ENCODE measurements at places on chromosomes 6 and 20. TPM values are rescaled to one million over a fixed set of nuclear protein-coding genes. Genes with fewer than 3 reads are reported as not detected.

GRCh38 chr6:11231564-11232192 is 790 bp downstream of the NEDD9 start:
- peaks cover 10% of the 10 kb centered on the region for H3K36me3 ChIP-seq
- no peak for DNase-seq
- H3K4me1 ChIP-seq, result peaks cover 45% of the 10 kb centered on the region
- H3K27me3 ChIP-seq, result no peaks in the 10 kb centered on the region

The BPI gene
- not detected for total RNA-seq

GRCh38 chr6:3125815-3126214 is 7.3 kb downstream of the BPHL start:
- H3K36me3 ChIP-seq, result peaks cover 11% of the 10 kb centered on the region
- H3K27ac ChIP-seq, result no peak overlapping the region
- no peak for DNase-seq
- H3K4me3 ChIP-seq, result no peak overlapping the region
- no peaks in the 10 kb centered on the region for H3K27me3 ChIP-seq

The EPB41L1 gene
- 0.64 TPM for total RNA-seq

DNA sequence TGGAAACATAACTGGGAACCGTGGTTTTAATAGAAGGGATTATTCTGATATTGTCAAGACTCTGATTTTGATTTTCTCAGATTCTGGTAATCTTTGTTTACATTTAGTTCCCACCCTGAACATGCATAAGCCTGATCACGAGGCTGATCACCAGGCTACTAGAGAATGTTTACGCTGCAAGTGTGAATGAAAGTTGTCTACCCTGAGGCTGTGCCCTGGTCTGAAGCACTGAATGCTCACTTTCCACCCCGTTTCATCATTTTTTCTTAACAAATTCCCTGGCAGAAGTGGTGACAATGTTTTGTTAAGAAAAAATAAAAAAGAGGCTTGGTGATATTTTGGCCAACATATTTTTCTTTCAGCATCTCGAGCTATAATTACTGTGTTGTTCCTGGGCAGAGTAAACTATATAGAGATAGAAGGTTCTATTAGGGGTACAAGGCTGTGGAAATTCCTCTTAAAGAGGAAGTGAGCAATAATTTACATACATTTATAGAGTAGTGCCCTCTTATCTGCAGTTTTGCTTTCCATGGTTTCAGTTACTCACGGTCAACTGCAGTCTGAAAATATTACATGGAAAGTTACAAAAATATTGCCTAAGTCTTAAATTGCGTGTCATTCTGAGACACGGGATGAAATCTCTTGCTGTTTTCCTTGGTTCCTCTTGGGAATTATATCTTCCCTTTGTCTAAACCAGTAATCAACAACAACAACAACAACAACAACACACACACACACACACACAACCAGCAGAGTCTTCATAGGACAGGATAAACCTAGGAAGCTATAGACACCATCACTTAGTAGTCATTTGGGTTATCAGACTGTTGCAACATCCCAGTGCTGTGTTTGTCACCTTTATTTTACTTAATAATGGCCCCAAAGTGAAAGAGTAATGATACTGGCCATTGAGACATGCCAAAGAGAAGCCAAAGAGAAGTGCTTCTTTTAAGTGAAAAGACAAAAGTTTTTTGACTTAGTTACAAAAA is 566.6 kb upstream of the CITED2 start:
- H3K4me3 ChIP-seq, result no peak overlapping the region
- peaks cover 13% of the 10 kb centered on the region for H3K4me1 ChIP-seq
- no peaks in the 10 kb centered on the region for H3K36me3 ChIP-seq
- DNase-seq, result no peak

GRCh38 chr6:154169193-154169847 is 130.3 kb downstream of the OPRM1 start:
- no peaks in the 10 kb centered on the region for H3K4me1 ChIP-seq
- DNase-seq, result no peak
- H3K27ac ChIP-seq, result no peak overlapping the region
- H3K27me3 ChIP-seq, result no peaks in the 10 kb centered on the region
- no peak overlapping the region for H3K4me3 ChIP-seq

The DSN1 gene
- 11.2 TPM for total RNA-seq

DNA sequence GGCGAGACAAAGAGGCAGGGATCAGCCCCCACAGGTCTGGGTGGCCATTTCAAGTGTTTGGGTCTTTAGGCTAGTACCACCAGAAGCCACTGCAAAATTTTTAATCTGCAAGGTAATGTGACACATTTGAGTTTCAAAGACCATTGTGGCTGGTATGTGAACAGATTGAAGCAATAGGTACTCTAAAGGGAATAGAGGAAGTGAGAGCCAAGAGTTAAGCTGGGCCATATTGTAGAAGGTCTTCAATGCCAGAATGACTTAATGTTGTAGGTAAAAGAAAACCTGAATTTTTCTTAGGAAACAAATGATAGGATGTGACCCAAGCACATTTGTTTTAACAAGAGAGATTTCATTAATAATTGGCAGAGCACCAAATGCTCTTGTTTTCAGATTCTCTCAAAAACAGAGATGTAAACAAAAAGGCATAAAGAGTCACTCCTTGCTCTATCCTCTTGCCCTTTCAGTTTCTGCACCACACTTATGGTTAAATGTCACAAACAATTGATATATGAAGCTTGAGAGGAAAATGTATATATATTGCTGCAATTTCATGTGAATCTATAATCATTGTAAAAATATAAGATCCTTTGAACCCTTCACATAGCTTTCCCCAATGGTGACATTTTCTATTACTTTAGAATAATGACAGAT is 307.1 kb upstream of the PLN start:
- no peaks in the 10 kb centered on the region for H3K4me1 ChIP-seq
- no peak for DNase-seq
- peaks cover 2% of the 10 kb centered on the region for H3K27me3 ChIP-seq

DNA sequence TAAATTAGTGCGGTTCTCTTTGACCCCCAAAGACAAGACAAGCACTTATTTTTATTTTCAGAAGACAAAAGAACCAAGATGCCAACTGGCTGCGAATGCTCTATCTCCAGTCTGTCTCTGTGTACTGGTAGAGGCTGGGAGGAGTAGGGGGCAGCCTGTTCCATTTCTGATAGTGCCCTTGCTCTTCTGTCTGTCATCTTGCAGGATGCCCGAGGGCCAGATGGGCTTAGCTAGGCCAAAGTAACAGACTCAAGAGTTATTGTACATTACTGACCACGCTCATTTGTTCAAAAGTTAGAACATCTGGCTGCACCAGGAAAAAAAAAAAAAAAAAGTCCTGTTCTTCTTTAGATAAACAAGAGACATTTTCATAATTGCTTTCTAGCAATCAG is 198.1 kb upstream of the UST start:
- H3K4me3 ChIP-seq, result no peak overlapping the region
- peaks cover 11% of the 10 kb centered on the region for H3K27me3 ChIP-seq
- H3K4me1 ChIP-seq, result no peaks in the 10 kb centered on the region
- no peak for DNase-seq

DNA sequence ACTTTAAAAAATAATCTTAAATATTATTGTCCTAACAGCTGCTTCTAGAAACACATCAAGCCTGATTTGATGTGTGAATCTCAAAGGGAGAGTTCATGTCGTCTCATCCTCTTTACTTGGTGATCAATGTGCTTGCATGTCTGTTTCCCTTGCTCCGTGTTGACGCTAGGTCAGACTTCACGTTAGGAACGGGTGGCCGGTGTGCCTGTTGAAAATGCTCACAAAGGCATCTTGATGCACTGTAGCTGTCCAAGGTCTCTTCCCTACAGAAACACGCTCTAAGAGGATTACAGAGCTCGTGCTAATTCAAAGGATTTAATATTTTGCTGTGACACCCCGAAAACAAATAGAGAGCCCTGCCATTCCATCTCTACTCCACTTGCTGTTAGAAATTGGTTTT is 84.6 kb downstream of the ID4 start:
- H3K27ac ChIP-seq, result no peak overlapping the region
- DNase-seq, result no peak
- H3K27me3 ChIP-seq, result no peaks in the 10 kb centered on the region
- no peaks in the 10 kb centered on the region for H3K4me1 ChIP-seq

- no peak overlapping the region for H3K27ac ChIP-seq
- H3K36me3 ChIP-seq, result no peaks in the 10 kb centered on the region
- no peak for DNase-seq
- no peaks in the 10 kb centered on the region for H3K4me1 ChIP-seq
- no peak overlapping the region for H3K4me3 ChIP-seq
Measured at GRCh38 chr6:118320652-118321051, 227.4 kb upstream of the PLN start.

GRCh38 chr20:47921408-47921807 is 136.1 kb upstream of the SULF2 start:
- no peak overlapping the region for H3K4me3 ChIP-seq
- peaks cover 7% of the 10 kb centered on the region for H3K4me1 ChIP-seq
- H3K27ac ChIP-seq, result no peak overlapping the region
- H3K36me3 ChIP-seq, result no peaks in the 10 kb centered on the region
- no peak for DNase-seq

- no peak overlapping the region for H3K4me3 ChIP-seq
- H3K36me3 ChIP-seq, result no peaks in the 10 kb centered on the region
- DNase-seq, result no peak
- peaks cover 23% of the 10 kb centered on the region for H3K27me3 ChIP-seq
- no peak overlapping the region for H3K27ac ChIP-seq
Measured at GRCh38 chr6:138124096-138124495, 16.9 kb upstream of the PERP start.

DNA sequence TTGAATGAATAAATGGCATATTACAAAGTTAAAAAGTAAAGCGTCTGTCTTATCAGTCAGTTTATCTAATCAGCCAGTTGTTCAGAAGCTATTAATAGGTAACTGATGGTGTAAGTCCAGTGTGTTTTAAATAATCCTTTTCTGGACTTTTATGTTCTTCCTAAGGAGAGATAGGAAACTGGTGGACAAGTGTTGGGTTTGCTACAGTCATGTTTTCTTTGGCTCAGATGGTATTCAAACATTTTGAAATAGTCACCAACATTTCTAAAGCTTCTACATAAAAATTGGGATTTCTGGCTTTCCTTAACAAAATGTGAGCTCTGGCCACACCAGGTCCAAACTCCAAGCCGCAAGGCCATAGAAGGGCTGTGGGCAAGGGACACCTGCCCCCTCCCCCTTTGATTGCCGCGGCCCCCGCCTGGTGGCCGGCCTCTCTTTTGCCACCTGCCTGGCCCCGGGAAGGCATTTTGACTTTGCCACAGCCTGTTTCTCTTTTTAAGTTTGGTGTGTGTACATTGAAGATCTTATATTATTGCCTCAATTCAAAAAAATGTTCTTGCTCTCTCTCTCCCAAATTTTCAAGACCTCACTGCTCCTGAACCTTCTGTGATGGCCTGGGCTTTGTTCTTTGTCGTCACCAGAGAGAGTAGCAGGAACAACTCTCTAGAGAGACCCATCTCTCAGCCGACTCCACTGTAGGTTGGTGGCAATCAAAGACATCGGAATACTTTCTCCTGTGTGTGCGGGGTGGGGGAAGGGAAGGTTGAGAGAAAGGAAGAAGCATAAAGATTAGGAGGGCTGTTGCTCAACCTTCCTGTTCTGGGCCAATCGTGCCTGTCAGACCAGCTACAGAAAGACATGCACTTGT is 84.0 kb upstream of the ZNF217 start:
- peak overlapping the region; percentile 54 for H3K27ac ChIP-seq
- DNase-seq, result no peak
- H3K27me3 ChIP-seq, result no peaks in the 10 kb centered on the region
- H3K36me3 ChIP-seq, result no peaks in the 10 kb centered on the region
- H3K4me1 ChIP-seq, result peaks cover 26% of the 10 kb centered on the region
- peak overlapping the region; percentile 17 for H3K4me3 ChIP-seq

The EYA2 gene
- 0.71 TPM for total RNA-seq

- H3K27me3 ChIP-seq, result peaks cover 4% of the 10 kb centered on the region
- no peak for DNase-seq
- peaks cover 4% of the 10 kb centered on the region for H3K4me1 ChIP-seq
- H3K27ac ChIP-seq, result no peak overlapping the region
- no peak overlapping the region for H3K4me3 ChIP-seq
Measured at GRCh38 chr20:1105599-1106194, 12.7 kb upstream of the PSMF1 start.

DNA sequence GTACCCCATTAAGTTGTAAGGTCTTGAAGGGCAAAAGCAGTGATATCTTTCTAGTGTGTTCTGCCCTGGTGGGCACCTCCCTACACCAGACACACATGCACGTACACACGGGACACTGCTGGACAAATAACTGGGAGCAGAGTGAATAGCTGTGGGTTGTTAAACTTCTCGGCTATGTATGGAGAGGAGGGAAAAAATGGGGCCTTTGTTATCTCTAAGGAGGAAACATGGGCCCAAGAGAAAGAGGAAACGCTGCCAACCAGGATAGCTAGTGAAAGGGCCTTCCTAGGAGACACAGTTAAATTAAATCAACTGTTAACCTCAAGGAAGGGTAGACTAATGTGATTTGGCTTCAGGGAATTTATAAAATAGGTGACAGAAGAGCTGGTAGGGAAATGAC is 169.7 kb downstream of the MYLK4 start:
- H3K4me1 ChIP-seq, result no peaks in the 10 kb centered on the region
- H3K36me3 ChIP-seq, result no peaks in the 10 kb centered on the region
- H3K27me3 ChIP-seq, result peaks cover 13% of the 10 kb centered on the region
- no peak overlapping the region for H3K4me3 ChIP-seq

The SCRT2 gene
- total RNA-seq, result not detected

- H3K27me3 ChIP-seq, result peaks cover 6% of the 10 kb centered on the region
- H3K27ac ChIP-seq, result no peak overlapping the region
- no peak overlapping the region for H3K4me3 ChIP-seq
- DNase-seq, result no peak
- H3K4me1 ChIP-seq, result no peaks in the 10 kb centered on the region
Measured at GRCh38 chr6:39855356-39855995, 63.3 kb downstream of the DAAM2 start.

- peaks cover 66% of the 10 kb centered on the region for H3K4me1 ChIP-seq
- H3K36me3 ChIP-seq, result peaks cover 50% of the 10 kb centered on the region
- no peaks in the 10 kb centered on the region for H3K27me3 ChIP-seq
- DNase-seq, result no peak
- H3K27ac ChIP-seq, result no peak overlapping the region
Measured at GRCh38 chr6:24985323-24985722, 49.6 kb upstream of the RIPOR2 start.

GRCh38 chr6:137417396-137417795 is 76.8 kb downstream of the OLIG3 start:
- no peak for DNase-seq
- peaks cover 11% of the 10 kb centered on the region for H3K4me1 ChIP-seq
- no peak overlapping the region for H3K27ac ChIP-seq
- no peaks in the 10 kb centered on the region for H3K36me3 ChIP-seq
- no peak overlapping the region for H3K4me3 ChIP-seq

GRCh38 chr6:5279891-5280338 is 18.6 kb downstream of the FARS2 start:
- peaks cover 2% of the 10 kb centered on the region for H3K36me3 ChIP-seq
- no peaks in the 10 kb centered on the region for H3K27me3 ChIP-seq
- peak overlapping the region; percentile 9 for H3K4me3 ChIP-seq
- DNase-seq, result no peak

- no peaks in the 10 kb centered on the region for H3K27me3 ChIP-seq
- no peak overlapping the region for H3K27ac ChIP-seq
- H3K4me1 ChIP-seq, result no peaks in the 10 kb centered on the region
- H3K4me3 ChIP-seq, result no peak overlapping the region
Measured at GRCh38 chr6:22091424-22091948, 205.3 kb downstream of the PRL start.

- no peak for DNase-seq
- H3K27ac ChIP-seq, result no peak overlapping the region
- H3K36me3 ChIP-seq, result peaks cover 69% of the 10 kb centered on the region
- no peaks in the 10 kb centered on the region for H3K27me3 ChIP-seq
- H3K4me1 ChIP-seq, result no peaks in the 10 kb centered on the region
- no peak overlapping the region for H3K4me3 ChIP-seq
Measured at GRCh38 chr6:85610182-85610895, 16.7 kb upstream of the SNX14 start.

The MYCT1 gene
- not detected for total RNA-seq

- H3K4me3 ChIP-seq, result no peak overlapping the region
- H3K27ac ChIP-seq, result no peak overlapping the region
Measured at GRCh38 chr6:166257911-166258318, 50.3 kb downstream of the PRR18 start.
